ENCODE measurements at places on chromosomes 11 and 22. TPM values are rescaled to one million over a fixed set of nuclear protein-coding genes. Genes with fewer than 3 reads are reported as not detected.

The MAPK8IP1 gene
- polyA plus RNA-seq, result 3.1 TPM

GRCh38 chr11:20155683-20156279 lies 4.5 kb downstream of the DBX1 start:
- no peak for DNase-seq

DNA sequence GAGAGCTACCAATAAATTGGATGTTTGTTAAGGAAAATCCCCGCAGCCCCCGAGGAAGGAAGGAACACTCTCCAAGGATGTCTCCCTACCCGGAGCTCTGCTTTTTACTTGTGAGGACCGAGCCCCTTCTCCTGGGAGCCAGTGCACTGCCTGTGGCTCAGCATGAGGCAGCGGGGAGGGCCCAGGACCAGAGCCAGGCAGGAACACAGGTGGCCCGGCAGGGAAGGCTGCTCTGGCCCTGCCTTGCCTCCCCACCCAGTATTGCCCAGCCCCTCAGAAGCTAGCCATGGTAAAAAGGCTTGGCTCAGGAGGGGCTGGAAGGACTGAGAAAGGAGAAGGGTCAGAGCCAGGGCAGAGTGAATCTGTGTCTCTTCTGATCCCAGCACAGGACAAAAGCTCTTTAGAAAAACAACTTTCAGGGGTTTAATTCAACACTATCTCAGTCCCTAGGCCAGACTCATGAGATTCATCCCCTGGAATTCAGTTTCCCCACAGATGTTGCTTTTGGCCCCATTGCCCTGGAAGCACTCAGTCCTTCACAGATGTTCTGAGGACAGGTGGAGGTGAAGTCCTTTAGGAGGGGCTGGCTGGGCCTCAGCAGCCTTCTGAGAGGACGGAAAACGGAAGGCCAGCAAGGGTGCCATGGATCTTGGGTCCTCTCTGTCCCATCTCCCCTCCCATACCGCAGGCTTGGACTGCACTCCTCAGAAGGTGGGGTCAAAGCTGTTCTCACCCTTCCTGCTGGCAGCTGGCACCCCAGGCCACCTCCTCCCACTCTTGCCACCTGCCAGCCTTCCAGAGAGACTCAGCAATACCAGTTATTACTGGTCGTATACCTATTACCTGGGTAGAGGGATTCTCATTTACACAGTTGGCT lies 318.9 kb downstream of the NTM start:
- no peak for DNase-seq

The JHY gene
- 0.61 TPM for polyA plus RNA-seq

- DNase-seq, result no peak
Measured at GRCh38 chr11:33001281-33001680, 14.4 kb upstream of the DEPDC7 start.

GRCh38 chr22:42880815-42881214 lies 23.7 kb upstream of the ARFGAP3 start:
- DNase-seq, result no peak

DNA sequence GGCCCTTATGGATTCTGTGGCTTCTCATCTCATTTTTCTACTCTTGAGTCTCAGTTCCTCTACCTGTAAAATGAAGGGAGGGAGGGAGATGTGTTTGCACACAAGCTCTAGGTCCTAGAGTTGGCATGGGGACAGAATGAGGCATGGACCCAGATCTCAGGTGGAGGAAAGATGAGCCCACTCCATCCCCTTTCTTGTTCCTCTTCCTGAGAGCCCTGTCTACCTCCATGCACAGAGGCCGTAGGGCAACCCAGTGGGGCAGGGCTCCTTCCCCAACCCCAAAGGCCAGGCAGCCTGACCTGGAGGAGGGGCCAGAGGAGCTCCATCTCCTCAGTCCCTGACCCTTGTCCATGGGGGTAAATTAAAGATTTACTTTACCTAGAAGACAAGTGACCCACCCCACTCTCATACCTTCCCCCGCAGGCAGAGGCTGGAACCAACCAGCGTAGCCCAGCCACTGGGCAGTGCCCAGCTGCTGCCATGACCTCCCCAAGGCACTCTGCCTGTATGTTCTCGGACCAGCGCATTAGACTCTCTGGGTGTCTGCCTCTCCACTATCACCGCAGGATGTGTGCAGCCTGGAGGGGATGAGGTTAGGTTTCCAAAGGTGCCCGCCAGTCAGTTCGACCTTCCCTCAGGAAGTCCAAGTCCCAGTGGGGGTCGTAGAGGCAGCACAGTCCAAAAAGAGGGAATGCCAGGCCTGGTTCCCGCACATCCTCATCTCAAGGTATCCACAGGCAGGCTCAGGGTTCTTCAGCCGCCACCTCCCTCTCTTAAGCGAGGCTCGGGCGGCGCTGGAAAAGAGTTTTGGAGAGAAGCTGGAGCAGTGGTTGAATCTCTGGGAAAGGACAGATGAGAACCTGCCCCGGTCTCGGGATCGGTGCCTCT lies 3.0 kb downstream of the SMTN start:
- peak; percentile 20 for DNase-seq

The SCN3B gene
- polyA plus RNA-seq, result 0.75 TPM

Data from heart left ventricle (tissue), 16 donors.